ENCODE measurements at places on chromosomes 7 and 10.
A peak's percentile ranks its signal among the peaks of the same experiment; 100 is the strongest.

- DNase-seq: no peak
Observed at GRCh38 chr10:124659380-124659779, 84.8 kb downstream of the FAM53B start.

- DNase-seq: no peak
Observed at GRCh38 chr7:101516851-101517250, 112.2 kb downstream of the MYL10 start.

DNA sequence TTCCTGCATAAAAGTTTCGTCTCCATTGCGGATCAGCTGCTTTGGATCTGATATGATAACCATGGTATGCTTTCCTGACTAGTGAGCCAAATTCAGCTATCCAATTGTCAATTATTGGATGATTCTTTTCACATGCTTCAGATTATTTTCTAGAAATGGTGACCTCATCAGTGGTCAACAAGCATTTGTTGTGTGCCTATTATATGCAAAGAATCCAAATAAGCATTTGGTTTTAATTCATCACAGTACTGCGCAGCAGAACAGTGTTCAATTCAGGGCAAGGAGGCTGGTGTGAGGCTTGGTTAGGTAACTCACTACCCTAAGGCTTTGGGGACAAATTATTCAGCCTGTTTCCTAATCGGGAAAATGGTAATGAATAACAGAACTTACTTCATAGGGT is 200.5 kb downstream of the SKAP2 start:
- no peak for DNase-seq

DNA sequence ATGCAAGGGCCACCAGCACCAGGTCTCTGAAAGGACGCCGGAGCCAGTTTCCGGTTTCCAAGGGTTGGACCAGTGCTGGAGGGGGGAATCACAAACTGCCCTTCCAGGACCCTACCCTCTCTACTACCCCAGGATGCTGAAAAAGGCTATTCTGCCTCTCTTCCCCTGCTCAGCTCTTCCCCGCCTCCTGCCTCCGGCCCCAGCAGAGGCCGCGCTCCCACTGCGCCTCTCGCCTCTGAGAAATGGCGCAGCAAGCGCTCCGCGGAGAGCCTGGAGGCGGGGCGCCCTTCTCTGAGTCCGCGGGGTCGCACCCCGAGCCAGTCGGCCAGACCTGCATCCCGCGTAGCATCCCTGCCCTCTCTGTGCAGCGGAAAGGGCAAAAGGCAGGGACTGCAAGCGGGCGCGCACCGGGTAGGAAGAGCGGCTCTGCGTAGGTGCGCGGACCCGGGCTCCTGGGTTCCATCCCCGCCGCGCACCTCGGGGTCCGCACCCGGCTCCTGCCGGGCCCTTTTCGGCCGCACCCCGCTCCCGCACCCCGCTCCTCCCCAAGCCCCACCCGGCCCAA is 476 bp upstream of the RET start:
- DNase-seq: no peak

- DNase-seq: no peak
Observed at GRCh38 chr10:106410331-106410730, 754.2 kb downstream of the SORCS1 start.

- DNase-seq: no peak
Observed at GRCh38 chr7:71904484-71904883, 507.7 kb downstream of the CALN1 start.

DNA sequence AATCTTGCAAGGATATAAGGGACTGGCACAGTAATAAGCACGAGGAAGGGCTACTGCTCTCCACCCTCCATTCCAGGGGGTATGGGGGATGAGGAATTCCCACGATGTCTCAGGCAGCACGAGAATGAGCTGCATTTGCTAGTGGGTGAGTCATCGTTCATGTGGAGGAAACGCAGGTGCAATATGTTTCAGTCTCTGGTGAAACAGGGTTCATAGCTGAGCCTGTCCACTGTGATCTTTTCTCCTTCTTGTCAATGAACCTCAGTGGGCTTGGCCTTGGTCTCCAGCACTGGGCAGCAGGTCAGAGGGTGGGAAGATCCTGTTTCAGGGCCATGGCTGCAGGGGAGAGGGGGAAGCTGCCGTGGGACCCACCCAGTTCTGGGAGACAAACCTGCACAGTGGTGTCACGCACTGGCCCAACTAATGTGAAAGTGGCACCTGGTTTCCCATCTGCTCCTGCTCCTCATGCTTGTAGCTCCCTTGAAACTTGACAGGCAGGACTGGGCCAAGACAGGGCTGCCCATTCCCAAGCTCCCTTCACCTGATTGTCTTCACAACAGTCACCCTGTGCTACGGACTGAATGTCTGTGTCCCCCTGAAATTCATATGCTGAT is 181.9 kb downstream of the USP6NL start:
- DNase-seq: no peak

DNA sequence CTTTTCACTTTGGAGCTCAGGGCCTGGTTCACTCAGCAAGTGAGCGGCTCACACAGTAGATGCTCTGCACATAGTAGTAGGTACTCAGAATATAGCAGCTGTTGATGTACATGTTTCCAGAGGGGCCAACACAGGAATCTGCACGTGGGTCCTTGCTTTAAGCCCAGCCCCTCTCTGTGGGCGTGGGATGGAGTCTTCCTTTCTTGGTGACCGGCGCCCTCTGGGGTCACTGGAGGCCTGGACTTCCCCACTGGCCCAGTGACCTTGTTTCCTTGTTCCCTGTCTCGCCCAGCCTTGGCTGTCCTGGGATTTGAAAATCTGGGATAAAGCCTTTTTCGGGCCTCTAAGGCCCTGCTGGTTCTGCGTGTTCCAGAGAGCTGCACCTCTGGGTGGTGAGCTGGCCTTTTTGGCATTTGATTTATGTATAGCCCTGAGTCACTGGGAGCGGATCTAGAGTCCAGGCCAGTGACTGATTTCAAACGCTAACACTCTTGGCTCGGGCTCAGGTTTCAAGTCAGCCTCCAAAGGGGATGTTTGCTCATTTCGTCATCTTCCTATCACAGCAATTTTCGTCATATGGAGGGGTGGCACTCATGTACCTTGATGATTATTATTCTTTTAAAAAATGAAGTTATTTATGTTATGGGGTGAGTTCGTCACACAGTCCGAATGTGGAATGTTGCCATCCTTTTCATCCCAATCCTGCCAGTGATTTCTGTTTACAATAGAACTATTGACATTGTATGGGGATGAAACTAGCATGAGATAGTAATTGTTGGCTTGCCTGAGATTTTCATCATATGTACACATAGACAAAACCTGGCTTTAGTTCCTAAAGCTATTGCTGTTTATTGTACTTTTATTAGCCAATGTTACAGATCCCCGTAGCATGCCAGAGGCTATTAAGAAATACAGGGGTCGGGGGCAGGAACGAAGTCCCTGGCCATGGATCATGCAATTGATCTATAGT is 65.5 kb downstream of the CUX1 start:
- peak; percentile 100 for DNase-seq

DNA sequence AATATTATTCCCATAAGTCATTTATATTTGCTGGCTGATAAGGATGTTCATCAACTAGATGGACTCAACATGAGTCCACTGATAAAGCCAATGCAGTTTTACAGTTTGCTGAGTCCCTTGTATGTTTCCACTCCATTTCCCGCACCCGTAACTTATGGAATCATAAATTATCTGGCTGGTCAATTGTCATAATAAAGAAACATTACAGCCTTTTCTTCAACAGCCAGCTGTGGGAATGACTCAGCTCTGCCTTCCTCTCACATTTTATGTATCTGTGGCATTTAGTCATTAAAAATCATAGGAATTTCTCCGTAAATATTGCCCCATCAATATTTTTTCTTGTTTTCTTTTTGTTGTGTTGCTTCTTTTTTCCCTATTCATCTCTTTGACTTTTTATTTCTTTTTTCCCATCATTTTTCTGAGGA is 22.3 kb upstream of the TMEM26 start:
- peak; percentile 39 for DNase-seq

DNA sequence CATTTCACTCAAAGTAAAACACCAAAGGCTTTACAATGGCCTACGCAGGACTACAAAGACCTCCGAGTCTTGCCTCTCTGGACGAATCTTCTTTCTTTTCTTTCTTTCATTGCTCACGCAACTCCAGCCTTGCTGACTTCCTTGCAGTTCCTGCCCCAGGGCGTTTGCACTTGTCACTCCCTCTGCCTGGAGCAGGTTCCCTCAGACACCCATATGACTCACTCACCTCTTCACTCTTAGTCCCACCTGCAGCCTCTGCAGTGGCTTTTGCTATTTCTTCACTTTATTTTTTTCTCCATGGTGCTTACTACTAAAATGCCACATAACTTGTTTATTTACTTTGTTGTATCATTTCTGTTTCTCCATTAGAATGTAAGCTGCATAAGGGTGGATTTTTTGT is 33.1 kb downstream of the GHRHR start:
- no peak for DNase-seq

DNA sequence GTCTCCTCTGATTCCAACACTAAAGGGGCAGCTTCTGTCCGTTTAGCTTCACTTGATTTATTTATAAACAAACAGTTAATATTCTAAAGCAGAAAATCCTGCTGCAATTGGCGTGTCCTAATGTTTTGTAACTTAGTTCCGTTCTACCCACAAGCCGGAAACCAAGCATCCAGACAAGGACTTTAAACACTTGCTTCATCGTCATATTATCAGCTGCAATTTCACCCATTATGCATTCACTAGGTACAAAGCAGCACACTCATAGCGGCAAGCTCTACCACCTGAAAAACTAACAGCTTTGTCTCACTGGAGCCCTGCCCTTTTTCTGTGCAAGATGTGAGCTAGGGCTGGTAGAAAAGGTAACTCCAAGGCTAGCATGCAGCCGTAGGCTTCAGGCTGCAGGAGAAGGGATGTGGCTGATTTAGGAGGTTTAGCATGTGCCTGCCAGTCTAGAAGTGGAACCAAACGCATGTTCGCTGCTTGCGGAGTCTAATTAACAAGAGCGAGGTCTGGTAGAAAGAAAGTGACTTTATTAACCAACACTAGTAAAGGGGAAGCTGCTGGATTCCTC is 43.7 kb upstream of the BPGM start:
- no peak for DNase-seq

- DNase-seq: no peak
Observed at GRCh38 chr7:95669513-95669912, 73.2 kb upstream of the PDK4 start.

DNA sequence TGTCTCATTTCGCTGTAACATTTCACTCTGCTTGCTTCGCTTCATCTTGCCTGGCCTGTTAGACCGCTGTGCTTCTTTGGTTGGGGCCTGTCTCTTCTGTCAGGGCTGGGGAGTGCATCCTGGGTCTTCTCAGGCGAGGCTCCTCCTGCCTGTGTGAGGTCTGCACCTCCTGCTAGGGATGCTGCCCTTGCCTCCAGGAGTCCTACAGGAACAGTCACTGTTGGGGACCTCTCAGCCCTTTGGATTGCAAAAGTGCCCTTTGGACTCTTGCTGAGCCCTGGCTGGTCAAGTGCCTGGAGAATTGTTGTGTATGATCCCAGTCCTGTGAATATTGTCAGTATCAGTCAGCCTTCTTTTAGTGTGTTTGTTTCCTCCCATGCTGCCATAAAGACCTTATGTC is 84.1 kb downstream of the MDFIC start:
- no peak for DNase-seq

DNA sequence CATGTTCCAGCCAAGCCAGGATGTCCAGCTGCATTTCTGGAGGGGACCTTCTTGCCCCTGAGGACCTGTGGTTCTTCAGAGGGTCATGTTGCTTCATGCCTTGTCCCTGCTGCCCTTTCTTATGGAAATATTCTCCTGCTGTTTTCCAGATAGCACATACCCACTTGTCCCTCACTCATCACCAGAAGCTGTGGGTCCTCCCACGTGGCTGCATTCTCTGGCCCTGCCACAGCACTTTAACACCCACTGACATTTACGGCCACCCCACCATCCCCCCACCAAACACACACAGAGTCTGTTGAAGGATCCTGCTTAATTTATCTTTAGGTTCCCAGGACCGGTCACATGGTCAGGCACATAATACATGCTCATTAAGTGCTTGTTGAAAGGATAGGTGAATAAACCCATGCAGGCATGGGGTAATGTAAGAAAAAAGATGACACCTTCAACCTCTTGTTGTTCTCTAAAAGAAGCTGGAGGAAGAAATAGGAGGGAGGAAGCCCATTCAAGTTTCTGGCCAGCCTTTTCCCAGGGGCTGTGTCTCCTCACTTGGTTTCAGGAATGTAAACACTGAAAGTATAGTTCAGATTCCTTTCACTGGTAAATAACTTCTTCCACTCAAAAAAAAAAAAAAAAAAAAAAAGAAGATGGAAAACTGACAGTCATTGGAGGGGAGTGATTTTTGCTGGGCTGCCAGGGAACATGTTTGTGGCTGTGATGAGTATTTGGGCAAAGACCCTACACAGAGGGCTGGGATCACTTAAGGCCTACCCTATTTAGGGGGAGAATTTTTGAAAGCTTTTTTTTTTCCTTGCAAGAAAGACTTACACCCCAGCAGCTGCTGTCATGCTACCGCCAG is 19.8 kb upstream of the BMPER start:
- DNase-seq: no peak

DNA sequence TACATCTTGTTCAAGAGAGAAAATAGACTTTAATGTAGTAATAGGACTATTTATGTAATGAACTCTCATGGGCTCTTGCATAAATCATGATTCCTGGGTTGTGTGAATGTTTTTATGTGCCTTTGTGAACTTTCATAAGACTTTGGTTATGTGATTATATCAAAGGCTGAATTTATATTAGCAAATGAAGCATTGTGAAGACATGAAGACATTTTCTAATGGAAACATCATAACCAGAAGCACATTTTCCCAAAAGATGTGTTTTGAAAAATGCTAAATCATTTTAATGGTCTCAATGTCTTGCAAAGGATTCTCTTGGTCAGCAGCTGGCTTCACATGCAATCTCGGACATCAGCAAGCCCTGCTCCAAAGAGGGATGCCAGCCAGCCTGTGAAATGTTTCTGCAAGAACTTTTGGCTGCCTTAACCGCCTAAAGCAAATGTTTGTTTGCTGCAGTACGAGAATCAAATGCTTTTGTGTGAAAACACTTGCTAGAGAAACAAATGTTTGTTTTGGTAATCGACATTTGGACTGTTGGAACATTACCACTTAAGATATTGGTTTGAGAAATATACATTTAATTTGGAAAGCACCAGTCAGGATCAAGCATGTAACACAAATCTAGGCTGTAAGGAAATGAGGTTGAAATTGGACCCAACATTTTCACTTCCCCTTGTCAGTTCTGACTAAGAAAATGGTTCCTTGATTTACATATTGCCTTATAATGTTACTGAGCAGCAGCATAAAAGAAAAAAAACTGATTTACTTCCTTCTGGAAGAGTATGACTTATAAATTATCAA is 102.1 kb downstream of the RTKN2 start:
- peak; percentile 58 for DNase-seq

Data from skeletal muscle cell (primary cell).